Stimulated activated CD8-positive, alpha-beta memory T cell treated with anti-CD3 and anti-CD28 coated beads, Interleukin-15, amount 100 ng/mL, for 24 hours (primary cell): ENCODE measurements at places on chromosomes 11 and 22.

DNA sequence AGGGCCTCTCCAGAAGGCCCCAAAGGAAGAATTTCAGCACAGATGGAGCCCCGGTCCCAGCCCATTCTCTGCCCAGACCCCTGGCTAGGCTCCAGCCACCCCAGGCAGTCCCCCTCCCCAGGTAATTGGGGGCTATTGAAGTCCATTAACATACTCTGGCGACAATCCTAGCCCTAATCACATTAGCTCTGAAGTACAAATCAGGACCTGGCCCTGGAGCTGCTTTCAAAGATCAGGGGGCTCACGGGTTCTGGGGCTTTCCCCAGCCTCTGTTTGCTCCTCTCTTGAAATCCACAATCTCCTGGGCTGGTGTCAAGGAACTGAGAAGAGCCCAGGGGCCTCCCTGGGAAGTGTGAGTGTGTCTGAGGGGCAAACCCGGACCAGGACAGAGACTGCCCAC lies 22.3 kb downstream of the FGF4 start:
- DNase-seq: no peak

DNA sequence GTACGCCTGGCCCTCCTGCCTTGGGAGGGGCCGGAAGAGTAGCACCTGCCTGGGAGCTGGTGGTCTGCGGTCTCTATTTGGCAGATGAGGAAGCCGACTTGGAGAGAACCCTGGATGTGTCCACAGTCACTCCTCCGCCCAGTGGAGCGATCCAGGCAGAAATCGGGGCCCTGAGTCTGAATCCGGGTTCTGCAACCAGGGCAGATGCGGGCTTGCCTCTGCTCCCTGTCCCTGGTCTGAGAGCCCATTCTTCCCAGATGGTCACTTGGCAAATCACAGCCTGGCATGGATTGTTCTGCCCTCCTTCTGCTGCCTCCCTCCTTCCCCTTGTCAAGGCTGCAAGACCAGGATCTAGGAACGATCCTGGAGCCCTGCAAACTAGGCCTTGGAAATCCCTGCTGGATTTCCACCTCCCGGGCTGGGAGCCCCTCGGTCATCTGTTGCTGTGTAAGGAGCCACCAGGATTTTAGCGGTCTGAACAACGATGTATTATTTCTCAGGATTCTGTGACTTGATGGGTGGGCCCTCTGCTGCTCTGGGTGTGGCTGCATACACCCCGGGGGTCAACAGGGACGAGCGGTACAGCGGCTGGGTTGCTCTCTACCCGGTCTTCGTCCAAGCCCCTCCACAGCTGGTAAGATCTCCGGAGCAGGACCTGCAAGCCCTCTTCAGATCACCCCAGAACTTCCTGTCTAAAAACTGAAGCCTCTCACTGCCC lies 2.0 kb upstream of the ASCL2 start:
- no peak for DNase-seq

- no peak for DNase-seq
Observed at GRCh38 chr11:1502954-1503707, 16.6 kb upstream of the MOB2 start.

DNA sequence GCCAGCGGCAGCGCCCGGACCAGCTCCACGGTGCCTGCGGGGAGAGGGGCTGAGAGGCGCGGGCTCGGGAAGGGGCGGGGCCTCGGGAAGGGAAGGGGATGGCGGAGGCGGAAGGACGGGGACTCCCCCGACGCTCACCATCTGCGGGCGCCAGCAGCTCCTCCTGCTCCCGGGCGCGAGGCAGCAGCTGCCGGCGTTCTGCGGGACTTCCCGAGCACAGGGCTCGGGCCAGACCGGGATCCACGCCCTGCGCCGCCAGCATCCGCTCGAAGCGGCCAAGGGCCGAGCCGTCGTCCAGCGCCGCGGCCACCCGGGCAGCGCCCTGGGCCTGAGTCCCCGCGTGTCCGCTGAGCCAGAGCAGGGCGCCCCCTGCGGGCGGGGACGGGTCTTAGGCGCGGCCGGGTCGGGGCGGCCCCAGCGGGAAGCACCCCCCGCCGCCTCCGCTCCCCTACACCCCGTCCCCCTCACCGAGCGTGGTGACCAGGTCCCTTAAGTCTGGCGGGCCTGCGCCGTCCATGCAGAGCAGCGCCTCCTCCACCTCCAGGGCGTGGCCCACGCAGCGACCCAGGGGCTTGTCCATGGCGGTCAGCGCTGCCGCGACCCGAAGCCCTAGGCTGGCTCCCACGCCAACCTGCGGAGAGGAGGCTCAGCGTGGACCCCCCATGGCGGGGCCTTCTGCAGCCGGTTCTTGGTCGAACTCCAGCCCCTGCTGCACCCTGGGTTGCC lies 873 bp upstream of the SCO2 start:
- DNase-seq: peak; percentile 63

GRCh38 chr11:61027141-61027840 lies 55.8 kb downstream of the CD6 start:
- no peak for DNase-seq

DNA sequence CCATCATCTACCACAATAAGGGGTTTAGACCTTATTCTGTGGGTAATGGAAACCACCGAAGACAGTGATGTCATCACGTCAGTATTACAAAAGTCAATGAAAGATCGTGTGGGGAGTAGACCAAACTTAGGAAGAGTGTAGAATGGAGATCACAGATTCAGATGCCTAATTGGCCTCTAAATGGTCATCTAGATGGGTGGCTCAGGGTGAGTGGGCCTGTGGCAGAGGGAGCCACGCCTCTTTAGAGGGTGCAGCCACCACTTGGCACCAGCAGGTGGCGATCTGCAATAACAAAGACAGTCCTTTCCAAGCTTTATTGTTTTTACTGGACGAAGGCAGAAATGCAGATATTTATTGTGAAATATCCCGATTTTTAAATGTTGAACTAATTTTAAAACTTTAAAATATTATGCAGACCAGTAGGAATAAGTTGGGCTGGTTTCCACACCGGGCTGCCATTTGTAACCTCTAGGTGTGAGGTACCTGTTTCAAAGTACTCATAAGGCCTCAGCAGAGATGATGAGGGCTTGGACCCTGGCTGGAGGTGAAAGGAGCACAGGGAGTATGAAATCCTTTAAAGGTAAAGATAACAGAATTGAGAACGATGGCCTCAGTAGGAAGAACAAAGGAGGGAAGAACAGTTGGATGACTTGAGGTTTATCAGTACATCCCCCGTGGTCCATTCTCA lies 222.0 kb downstream of the DBX1 start:
- no peak for DNase-seq

GRCh38 chr11:10674440-10674855 lies 19.1 kb downstream of the IRAG1 start:
- no peak for DNase-seq

DNA sequence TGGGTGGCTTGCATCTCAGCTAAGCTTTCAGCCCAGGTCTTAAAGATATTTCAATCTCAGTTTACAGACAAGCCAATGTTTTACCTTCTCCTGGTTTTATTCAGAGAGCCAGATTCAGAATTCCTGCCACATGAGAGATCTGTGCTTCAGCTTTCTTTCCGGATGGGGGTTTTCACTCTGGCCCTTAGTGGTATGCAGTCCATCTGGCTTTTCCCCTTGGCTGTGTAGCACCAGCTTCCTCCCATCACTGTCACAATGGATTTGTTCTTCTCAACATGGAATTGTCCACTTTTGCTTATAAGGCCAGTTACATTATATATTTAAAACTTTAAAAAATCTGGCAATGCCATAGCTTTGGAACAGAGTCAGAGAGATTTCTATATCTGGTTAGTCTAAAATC lies 303.9 kb downstream of the ETS1 start:
- no peak for DNase-seq

DNA sequence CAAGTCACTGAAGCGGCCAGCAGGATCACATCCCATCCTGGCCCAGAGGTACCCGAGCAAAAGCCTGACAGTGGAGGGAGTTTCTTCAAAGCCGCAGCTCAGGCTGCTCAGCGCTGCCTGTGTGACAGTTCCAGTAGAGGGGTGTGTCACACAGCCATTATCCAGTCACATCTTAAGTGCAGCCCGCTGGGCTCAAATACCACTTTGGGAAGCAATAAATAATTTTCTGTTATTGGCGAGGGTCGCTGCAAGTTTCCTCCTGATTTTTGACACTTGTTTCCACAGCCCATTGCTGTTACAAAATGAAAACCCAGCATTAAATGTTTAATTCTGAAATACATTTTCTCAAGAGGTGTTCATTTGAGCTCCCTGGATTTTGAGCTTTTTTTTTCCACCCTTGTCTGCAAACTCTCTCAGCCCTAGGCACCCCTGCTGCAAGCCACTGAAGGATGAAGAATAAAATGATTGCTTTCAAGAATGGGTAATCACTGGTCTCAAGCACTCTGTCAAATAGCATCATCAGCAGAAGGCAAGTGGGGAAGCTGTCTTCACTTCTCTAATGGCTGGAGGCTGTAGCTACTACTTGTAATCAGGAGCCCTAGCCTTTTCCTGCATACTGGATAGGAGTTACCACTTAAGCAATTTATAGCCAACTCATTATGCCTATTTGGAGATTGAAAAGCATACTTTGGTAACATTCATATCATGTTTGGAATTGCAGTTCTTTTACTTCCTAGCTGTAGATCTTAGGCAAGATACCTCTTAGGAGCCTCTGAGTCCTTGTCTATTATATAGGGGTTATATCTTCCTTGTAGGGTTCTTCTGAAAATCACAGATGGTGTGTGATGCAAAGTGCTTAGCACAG lies 373.7 kb downstream of the METTL15 start:
- no peak for DNase-seq

DNA sequence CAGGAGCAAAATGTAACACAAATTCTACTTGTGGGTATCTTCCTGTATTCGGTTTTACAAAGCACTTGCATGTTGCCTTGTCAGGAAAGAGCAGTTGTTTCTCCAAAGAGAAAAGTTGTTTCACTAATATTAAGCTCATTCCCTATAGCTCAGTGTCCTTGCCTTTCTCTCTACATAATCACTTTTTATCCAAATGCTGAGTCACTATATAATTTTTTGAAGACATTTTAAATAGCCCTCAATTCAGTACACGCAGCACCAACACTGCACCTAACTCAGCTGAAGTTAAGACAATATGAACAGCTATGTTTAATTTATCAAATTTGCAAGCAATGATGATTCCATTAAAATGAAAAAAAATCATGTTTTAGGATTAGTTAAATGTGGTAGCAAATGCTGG lies 14.5 kb upstream of the MRTFA start:
- DNase-seq: no peak

DNA sequence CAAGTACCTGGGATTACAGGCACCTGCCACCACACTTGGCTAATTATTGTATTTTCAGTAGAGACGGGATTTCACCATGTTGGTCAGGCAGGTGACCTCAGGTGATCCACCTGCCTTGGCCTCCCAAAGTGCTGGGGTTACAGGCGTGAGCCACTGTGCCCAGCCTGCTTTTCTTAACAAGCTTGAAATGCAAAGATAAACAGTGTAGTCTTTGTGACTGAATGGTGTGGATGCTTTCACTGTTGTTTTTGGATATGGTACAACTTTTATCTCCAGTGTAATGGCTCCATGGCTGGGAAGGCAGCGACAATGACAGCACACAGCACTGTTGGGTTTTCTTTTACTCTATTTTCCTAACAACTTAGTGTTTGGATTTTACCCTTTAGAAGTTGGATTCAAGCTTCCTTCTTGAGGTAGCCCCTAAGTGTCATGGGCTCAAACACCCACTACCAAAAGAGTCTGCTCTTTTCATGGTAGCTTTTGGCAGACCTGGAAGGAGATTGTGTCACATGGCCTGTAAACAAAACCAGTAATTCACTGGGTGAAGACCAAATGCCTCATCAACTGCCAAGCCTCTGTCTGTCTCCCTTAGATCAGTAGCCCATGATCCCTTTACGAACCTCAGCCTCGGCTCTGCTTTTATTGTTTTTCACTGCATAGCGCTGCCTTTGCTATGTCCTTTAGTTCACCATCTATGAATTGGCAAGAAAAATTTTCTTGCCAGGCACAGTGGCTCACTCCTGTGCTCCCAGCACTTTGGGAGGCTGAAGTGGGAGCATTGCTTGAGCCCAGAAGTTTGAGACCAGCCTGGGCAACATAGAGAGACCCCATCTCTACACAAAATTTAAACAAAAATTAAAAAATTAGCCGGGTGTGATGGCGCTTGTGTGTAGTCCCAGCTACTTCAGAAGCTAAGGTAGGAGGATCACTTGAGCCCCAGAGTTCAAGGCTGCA lies 6.4 kb downstream of the VPS51 start:
- no peak for DNase-seq

- no peak for DNase-seq
Observed at GRCh38 chr11:106395716-106396349, 318.4 kb downstream of the AASDHPPT start.

DNA sequence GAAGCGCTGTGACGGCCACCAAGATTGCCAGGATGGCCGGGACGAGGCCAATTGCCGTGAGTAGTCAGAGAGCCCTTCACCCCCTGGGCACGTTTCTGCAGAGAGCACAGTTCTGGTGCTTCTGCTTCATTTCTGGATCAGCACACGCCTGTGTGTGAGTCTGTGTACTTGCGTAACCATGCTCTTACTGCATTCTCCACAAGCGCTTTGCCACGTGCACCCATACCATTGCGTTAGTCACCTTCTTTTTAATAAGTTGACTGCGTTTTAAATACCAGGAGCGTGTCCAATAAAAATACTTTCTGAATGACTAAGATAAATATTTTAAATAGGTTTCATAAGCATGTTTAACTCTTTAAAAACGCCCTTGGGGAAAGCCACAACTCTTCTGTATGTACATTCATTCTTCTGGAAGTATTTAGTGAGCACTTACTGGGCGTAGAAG lies 143.0 kb upstream of the SORL1-AS1 start:
- DNase-seq: no peak

DNA sequence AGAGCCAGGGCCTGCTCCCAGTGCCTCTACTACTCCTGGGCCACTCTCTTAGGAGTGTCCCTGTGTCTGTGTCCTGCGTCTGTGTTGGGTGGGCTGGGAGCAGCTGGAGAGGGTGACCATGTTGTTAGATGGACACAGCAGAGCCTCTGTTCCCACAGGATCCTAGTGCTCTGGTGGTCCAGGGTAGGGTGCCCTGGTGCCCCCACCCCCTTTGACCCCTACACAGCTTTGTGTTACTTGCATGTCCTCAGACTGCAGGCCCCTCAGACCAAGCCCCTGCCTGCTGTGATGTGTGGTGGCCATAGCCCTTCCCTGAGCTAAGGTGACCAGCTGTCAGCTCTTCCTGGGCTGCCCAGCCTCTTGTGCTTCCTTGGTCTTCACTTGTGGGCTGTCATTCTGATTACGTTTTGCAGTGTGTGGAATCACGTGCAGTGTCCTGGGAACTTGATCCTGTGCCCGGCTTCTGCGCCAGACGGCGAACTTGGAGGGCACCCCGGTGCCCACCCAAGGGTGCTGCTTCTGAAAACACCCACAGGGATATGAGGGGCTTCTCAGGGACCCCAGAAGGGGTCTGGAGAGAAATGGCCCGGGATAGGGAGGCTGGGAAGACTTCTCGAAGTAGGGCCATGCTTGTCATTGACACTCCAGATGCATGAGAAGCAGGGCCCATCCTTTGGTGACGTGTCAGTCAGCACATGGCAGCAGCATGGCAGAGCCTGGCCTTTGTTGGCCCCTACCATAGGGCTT lies 1.5 kb downstream of the TANGO2 start:
- no peak for DNase-seq

DNA sequence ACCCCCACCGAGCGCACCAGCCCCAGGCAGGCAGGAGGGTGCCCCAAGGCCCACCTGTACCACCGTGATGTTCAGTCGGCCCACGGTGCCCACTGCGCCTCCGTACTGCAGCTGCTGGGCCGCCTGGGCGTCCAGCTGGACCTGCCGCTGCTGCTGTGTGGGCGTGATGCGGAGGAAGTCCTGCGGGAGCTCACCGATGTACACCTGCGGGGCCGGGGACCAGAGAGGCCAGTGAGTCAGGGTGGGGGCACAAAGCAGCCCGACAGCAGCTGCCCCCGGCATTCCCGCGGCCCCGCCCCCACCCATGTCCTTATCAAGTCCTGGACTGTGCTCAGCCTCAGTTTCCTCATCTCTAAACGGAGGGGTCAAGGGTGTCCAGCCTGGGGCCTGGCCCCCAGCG lies 13.8 kb downstream of the TOLLIP start:
- no peak for DNase-seq

GRCh38 chr22:47388778-47389177 lies 626.3 kb downstream of the TBC1D22A start:
- DNase-seq: no peak
